OCI-LY7 (cell line): ENCODE measurements at places on chromosomes 7 and 10. TPM values are rescaled to one million over a fixed set of nuclear protein-coding genes. Genes with fewer than 3 reads are reported as not detected.

CHST12 gene
- 41.2 and 43.4 TPM in 2 replicates for total RNA-seq

ARHGEF35 gene
- not detected in 2 replicates for total RNA-seq

TRPV5 gene
- total RNA-seq = not detected in 2 replicates

GRID2IP gene
- total RNA-seq = 0.32 and 0.41 TPM in 2 replicates

ERVW-1 gene
- not detected in 2 replicates for total RNA-seq

CALHM1 gene
- 0.13 and 0.18 TPM in 2 replicates for total RNA-seq

HECW1 gene
- total RNA-seq = 1.9 and 2.0 TPM in 2 replicates

RBM20 gene
- total RNA-seq = 1.0 and 1.4 TPM in 2 replicates

HOXA3 gene
- total RNA-seq = 2.6 and 2.7 TPM in 2 replicates

TNRC18 gene
- total RNA-seq = 64.2 and 70.4 TPM in 2 replicates

TMEM178B gene
- not detected in 2 replicates for total RNA-seq

JAKMIP3 gene
- total RNA-seq = 0.89 and 1.1 TPM in 2 replicates

GSTO2 gene
- total RNA-seq = 1.6 and 2.2 TPM in 2 replicates

PNLIPRP3 gene
- not detected in 2 replicates for total RNA-seq

PLAC9 gene
- not detected in 2 replicates for total RNA-seq

CYP2C9 gene
- total RNA-seq = not detected in 2 replicates

HOXA6 gene
- 10.2 and 12.0 TPM in 2 replicates for total RNA-seq

ERV3-1 gene
- total RNA-seq = 54.3 and 55.5 TPM in 2 replicates

SLC39A12 gene
- total RNA-seq = not detected in 2 replicates

TMEM196 gene
- total RNA-seq = not detected in 2 replicates

PUS7 gene
- total RNA-seq = 19.2 and 19.3 TPM in 2 replicates

GDF10 gene
- not detected in 2 replicates for total RNA-seq

CPEB3 gene
- total RNA-seq = 2.9 and 3.2 TPM in 2 replicates

FAM25A gene
- total RNA-seq = not detected in 2 replicates

COL28A1 gene
- total RNA-seq = 0.28 TPM in 1 of 2 replicates, not detected in the other

DNAAF5 gene
- total RNA-seq = 47.6 and 58.5 TPM in 2 replicates

POT1 gene
- total RNA-seq = 34.7 and 42.1 TPM in 2 replicates
